ENCODE measurements at places on chromosomes 1 and 21.

GRCh38 chr1:16998589-16998988 lies 13.1 kb downstream of the ATP13A2 start:
- DNase-seq, result no peak

DNA sequence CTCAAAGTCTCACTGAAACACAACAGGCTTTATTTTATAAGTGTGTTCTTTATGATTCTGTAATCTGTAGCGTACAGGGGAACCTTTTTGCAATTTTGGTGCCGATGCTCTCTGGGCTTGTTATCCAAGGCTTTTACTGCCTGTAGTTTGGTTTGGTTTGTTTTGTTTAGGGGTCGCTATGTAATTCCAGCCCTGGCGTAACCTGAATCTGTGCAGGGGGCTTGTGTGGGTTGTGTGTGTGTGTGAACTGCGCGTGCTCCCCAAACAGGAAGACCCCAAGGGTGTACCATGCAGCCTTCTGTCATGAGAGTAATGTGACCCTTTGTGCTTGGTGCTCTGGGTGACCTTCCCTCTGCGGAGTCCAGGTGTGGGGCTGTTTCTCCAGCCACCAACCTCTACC lies 92.1 kb upstream of the CLDN14 start:
- no peak for DNase-seq

DNA sequence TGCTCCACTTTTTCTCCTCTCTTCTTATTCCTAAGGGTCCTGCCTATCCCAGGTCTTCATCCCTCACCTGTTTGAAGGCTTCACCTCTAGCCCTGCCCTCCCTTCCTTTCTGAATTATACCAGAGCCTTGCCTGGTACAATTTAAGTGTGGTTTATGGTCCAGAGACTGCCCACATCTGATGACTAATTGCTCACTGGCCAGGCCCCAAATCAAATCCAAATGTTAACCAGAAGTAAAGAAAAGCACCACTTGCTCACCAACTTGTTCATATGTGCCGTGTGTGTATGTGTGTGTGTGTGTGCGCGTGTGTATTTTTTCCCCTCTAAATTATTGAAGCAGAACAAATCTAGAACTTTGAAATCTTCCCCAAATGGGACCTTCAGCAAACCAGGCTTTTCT lies 26.4 kb downstream of the MYOM3 start:
- peak; percentile 37 for DNase-seq

- no peak for DNase-seq
Observed at GRCh38 chr1:163361123-163361934, 39.6 kb downstream of the NUF2 start.

DNA sequence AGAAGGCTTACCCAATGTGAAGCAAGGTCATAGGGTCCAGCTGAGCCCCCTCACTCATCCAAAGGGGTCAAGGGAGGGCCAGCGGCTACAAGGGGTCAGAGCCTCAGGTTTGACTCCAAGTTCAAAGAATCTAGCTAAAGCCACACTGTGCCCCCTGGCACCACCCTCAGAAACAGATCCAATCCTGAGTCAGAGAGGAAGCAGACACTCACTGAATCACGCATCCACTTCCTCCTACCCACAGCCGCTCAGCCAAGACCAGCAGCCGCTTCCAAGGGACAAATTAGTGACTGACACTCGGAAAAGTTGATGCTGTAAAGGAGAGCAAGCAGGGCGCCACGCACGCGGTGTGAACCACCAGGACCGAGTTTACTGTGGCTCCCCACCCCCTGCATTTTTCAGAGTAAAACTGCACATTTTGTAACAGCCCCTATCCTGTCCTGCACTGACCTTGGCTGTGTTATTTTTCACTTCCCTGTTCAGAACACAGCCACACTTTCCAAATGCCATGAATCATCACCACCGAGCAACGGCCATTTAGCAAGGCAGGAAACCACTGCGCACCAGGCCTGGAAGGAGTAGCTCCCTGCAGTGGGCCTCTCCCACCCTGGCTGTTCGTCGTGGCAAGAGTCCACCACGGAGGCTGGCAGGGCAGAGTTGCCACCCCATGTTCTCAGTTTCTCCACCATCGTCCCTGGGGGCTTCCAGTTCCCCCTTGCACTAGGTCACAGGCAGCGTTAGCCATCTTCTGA lies 147.8 kb downstream of the TOMM20 start:
- peak; percentile 92 for DNase-seq

- DNase-seq, result no peak
Observed at GRCh38 chr1:162421258-162422164, 9.6 kb upstream of the SH2D1B start.

GRCh38 chr1:192797891-192798290 lies 10.9 kb upstream of the RGS2 start:
- no peak for DNase-seq

- DNase-seq, result no peak
Observed at GRCh38 chr1:105678334-105678733, 1378.1 kb upstream of the PRMT6 start.

- DNase-seq, result no peak
Observed at GRCh38 chr1:248739572-248740205, 15.9 kb downstream of the LYPD8 start.

DNA sequence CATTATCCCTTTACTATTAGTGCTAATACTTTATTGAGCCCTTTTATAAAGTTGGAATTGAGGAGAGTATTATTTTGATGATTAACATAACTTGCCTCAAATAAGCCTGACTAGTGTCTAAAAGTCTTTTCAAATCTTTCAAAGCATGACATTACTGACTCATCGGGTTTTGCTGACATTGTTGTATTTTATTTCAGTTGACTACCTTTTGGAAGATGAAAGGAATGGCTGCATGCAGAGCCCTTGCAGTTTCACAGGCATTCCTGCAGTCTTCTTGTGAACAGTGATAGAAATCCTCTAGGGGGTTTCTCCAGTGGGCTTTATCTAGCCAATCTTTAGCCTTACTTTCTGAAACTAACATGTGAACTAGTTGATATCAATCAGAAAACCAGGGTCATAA lies 43.0 kb upstream of the TMEM61 start:
- no peak for DNase-seq

GRCh38 chr1:178644308-178645120 lies 80.5 kb upstream of the RALGPS2 start:
- DNase-seq, result no peak

DNA sequence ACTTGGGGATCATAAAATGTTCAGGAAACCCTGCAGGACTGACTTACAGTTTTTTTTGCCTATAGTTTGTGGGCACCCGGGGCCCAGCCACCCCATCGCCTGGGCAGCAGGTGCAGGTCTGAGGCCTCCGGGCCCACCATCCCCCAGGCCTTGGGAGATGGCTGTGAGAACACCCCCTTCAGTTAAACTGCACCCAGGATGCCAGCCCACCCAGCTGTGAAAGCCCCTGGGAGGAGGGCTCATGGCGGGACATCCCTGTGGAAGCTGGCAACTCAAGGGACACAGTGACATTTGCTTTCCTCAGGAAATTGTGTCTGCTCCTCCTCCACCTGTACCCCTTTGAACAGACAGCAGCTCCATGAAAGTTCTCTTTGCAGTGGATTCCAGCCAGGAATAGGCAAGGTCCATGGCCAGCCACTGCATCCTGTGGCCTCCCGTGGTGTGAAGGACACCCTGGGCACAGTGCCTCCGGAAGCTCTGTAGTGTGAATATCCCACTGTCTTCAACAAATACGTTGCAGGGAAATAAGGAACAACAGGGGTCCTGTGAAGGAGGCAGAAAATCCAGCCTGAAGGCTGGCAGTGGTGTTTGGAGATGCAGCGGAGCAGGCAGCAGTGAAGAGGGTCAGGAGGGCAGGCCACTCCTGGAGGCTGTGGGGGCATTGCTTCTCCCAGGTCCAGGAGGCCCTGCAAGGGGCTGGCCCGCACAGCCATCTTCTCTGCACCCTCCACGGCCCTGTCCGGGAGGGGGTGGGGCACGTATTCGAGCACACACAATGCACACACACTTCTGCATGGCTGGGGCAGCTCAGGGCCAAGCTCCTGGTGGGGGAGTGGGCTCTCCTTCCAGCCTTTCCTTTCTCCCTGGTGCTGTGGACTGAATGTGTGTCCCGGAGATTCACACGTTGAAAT lies 2.1 kb upstream of the OBSCN start:
- DNase-seq, result no peak

- no peak for DNase-seq
Observed at GRCh38 chr1:94825936-94826335, 5.8 kb downstream of the SLC44A3 start.

DNA sequence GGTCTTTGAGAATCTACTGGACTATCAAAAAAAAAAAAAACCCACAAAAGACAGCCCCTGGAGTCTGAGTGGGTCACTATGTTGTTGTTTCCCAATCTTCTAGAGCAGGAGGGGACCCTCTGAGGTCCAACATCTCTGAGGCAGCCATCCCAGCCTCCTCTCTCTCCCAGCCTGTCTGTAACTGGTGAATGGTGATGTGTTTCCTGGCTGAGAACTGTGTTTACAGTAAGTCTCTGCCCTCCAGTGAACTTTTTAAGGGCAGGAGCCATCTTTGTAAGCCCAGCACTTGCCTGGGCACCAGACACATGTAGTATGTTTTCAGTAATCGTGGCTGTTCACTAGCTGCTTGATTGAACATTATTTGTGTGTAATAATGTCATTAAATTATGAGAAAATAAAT lies 85.7 kb downstream of the SPATA46 start:
- DNase-seq, result no peak

- DNase-seq, result no peak
Observed at GRCh38 chr1:160629286-160630210, 17.3 kb downstream of the SLAMF1 start.

GRCh38 chr1:89884718-89885596 lies 64.1 kb downstream of the LRRC8D start:
- DNase-seq, result no peak

- no peak for DNase-seq
Observed at GRCh38 chr1:201887116-201887866, 1.4 kb upstream of the SHISA4 start.

- no peak for DNase-seq
Observed at GRCh38 chr21:17388226-17388625, 124.6 kb upstream of the CXADR start.

DNA sequence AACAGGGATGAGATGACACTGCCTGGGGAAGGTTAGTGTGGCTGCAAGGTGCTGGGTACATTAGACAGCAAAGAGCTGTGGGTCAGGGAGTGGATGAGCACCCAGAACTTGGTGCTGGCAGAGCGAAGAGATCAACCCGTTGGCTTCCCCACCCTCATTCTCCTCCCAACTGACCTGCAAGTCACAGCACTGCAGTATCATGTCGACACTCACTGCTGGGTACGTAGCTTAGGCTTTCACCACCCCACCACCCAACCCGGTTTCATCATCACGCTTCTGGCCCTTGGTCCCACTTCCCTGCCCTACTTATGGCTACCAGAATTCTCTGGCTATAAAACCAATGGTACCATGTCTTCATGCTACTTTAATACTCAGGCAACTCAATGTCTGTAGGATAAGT lies 73.6 kb upstream of the LYST start:
- no peak for DNase-seq

DNA sequence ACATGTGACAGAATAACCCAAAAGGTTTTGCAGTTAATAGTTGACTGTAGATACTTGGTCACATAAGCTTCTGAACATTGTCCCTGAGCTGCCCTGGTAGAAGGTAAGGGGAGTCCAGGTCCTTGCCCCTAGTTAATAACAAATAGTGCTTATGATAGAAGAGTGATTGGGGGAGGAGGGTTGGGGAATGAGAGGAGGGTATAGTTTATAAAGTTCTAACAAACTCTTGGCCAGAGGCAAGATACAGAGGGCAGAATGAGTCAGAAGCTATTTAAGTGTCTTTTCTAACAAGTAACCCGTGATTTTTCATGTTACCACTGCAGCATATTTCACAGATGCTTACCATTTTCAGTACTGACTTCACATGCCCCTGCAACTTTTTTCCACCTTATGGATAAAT lies 26.7 kb upstream of the MYOCOS start:
- DNase-seq, result no peak

- DNase-seq, result no peak
Observed at GRCh38 chr1:231059566-231060193, 19.6 kb upstream of the FAM89A start.

DNA sequence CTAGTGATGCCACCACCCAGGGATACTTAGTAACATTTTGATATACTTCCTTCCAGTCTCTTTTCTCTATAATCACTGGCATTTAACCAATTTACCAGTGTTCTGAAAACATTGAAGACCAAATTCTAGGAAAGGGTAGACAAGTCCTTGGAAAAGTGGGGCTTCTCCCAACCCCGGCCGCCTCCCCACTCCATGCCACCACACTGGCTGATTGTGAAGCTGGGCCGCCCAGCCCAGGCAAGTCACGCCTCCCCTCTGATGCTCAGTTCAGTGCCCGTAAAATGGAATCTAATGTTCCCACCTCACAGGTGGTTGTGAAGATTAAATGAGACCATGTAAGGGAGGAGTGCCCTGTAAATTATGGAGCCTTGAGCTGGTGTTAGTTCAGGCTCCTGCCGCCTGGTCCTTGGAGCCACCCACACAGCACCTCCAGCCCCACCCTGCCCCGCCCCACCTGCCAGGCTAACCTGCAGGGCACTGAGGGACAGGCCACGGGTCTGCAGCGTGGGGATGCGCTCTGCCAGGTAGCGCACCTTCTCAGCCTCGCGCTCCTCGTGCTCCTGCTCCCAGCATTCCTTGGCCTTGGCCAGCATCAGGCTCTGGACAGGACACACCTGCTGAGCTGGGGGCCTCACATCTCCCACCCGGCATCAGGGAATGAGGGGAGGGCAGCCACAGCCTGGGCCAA lies 7.3 kb downstream of the TNNI1 start:
- DNase-seq, result no peak

- no peak for DNase-seq
Observed at GRCh38 chr1:197092491-197093023, 25.5 kb upstream of the F13B start.

GRCh38 chr1:234602334-234603220 lies 7.4 kb downstream of the IRF2BP2 start:
- DNase-seq, result peak; percentile 97

- DNase-seq, result no peak
Observed at GRCh38 chr21:15329191-15329590, 264.4 kb upstream of the NRIP1 start.
